Femur (tissue), 1 donor: ENCODE measurements at places on chromosomes 5 and 9.

DNA sequence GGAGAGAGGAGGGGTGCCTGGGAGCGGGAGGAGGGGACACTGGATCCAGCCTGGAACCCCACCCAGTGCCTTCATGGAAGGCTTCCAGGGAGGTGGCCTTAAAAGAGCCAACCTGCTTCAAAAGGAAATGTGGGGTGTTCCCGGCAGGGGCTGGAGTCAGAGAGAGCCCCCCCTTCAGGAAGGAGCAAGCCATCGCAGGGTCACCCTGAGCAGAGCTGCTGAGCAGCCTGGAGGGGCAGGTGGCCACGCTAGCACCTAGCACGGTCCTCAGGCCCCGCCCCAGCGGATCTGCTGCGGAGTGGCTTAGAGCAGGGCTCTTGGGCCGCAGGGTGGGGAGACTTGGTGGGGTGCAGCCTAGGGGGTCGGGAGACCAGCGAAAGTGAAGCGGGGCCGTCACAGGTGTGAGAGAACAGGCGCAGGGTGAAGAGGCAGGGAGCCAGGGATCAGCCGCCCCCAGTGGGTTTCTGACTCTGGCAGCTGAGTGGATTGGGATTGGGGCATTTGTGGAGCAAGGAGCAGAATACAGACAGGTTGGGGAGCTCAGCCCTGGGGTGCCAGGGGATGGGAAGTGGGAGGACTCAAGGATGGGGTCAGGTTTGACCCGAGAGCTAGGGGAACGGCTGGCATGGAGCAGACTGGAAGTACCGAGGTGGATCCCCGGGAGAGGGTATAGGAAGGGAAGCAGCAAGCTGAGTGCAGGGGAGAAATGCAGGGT is 1.5 kb downstream of the LCN2 start:
- DNase-seq, result peak; percentile 27

GRCh38 chr9:127208416-127208815 is 56.2 kb upstream of the GARNL3 start:
- DNase-seq, result no peak

GRCh38 chr5:1244976-1245375 is 19.8 kb downstream of the SLC6A18 start:
- no peak for DNase-seq

- DNase-seq, result peak; percentile 35
These were observed 101.7 kb downstream of the UBAP2 start for GRCh38 chr9:33946779-33947535.

DNA sequence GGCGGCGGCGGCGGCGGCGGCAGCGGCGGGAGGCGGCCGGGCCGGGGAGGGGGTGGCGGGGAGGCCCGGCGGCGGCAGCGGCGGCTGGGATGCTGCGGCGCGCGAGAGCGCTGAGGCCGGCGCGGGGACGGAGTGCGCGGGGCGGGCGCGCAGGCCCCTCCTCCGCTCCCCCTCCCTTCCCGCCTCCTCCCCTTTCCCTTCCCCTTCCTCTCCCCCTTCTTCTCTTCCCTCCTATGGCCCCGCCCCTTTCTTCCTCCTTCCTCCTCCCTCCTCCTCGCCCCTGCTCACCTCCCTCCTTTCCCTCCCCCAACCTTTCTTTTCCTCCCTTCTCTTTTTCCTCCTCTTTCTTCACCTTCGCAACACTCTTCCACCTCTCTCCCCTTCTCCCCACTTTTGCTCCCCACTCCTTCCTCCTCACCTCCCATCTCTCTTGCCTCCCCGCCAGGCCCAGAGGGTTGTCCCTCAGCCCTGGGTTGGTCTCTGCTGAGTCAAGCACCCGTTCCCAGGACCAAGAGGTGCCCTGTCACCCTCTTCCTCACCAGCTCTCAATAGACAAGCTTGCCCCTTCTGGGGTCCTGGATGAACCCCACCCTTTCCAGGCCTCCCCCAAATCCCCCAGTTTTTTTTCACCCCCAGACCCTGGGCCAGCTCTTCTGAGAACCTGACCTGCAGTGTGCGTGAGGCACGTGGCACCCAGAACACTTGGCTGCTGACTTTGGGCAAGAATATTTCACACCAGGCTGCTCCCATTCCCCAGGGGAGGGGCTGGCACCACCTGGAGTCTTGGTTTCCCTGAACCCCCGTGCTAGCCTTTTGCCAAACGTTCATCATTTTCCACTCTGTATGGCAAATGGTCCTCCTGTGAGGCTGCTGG is at the start of gene SEMA4D:
Gene SEMA4D (minus strand): TSS at position 136 of the 874 bp plus-strand sequence. CDS start 92,657 bp downstream, outside the sequence.
- DNase-seq, result peak; percentile 81

DNA sequence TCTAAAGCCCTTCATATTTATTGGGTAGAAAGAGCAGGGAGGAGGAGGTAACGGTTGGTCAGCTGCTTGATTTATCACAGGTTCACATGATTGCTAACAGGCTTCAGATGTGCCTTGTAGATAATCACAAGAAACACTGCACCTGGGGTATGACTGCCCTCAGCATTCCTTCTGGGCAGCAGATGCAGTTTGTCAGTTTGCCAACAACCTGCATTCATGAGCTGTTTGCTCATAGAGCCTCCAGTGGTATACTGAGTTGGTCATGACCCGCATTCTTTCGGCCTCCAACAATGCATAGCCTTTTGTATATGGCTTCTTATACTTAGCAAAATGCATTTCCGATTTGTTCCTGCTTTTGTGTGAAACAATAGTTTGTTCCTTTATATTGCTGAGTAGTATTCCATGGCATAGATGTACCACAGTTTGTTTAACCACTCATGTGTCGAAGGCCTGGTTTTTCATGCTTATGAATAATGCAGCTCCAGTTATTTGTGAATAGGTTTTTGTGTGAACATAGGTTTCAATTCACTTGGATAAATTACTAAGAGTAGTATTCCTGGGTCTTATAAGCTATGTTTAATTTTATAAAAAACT is 83.6 kb downstream of the ARHGEF28 start:
- DNase-seq, result no peak
